CD8-positive, alpha-beta T cell (primary cell): ENCODE measurements at places on chromosomes 4 and X.

- no peak for DNase-seq
These were observed 56.8 kb downstream of the CXCL13 start for GRCh38 chr4:77662396-77662795.

GRCh38 chrX:110044346-110045249 lies 41.7 kb downstream of the TMEM164 start:
- DNase-seq = no peak

DNA sequence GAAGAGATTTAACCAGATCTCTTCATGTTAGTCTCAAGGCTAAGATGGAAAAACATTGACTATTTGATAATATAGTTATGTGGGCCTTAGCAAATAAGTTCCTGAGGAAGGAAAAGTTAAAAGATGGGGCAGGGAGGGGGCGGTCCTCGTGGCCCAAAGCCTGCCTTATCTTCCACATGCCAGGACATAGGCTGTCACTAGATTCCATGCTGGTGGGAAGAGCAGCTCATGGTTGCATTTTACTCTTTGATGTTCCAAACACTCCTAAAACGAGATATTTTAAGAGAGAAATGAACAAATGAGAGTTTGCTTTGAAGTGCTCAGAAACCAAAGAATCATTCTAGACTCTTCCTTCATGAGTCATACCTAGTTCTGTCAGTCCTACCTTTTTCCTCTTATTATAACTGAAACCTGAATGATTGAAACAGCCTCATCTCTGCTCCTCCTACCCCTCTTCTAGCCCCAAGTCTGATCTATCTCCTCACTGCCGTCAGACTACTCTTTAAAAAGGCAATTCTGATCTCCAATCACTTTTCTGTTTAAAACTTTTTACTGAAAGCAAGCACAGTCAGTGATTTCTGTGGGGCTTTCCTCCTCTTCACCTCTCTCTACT lies 25.1 kb downstream of the RAB9B start:
- DNase-seq = no peak

DNA sequence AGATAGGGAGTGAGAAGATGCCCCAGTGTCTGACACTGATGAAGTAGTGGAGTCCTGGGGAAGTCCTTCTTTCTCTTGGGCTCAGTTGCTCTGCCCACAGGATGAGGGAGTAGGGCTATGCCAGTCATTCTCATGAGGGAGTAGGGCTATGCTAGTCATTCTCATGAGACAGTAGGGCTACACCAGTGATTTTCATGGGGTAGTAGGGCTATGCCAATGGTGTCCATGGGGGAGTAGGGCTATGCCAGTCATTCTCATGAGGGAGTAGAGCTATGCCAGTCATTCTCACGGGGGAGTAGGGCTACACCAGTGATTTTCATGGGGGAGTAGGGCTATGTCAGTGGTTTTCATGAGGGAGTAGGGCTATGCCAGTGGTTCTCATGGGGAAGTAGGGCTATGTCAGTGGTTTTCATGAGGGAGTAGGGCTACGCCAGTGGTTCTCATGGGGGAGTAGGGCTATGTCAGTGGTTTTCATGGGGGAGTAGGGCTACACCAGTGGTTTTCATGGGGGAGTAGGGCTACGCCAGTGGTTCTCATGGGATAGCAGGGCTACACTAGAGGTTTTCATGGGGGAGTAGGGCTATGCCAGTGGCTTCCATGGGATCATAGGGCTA lies 43.3 kb upstream of the SOD3 start:
- DNase-seq = no peak

DNA sequence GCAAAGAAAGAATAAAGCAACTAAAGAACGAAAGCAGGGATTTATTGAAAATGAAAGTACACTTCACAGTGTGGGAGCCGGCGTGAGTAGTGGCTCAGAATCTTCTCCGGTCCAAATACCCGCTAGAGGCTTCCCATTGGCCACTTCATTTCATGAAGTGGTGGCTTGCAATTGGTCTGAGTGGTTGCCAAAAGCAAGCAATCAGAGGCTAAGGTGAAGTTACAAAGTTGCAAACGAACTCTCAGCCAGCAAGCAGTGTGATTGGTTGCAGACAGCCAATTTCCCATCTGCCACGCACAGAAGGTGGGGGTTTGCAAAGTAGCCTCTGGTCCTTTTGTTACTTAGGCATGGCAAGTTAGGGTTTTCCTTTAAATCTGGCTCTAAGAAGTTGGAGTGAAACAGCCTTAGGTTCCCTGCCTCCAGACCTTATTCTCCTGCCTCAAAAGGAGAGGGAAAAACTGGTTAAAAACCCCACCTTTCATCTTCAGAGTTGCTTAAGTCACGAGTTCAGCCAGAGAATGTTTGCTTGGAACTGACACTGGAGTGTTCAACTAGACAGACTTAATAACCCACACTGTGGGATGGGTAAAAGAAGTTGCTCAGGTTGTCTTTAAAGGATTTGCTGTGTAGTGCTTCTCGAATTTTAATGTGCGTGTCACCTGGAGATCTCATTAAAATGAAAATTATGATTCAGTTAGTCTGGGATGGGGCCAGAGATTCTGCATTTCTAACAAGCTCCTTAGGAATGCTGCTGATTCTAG lies 6.9 kb upstream of the CLOCK start:
- no peak for DNase-seq

GRCh38 chr4:27066591-27066990 lies 205.9 kb downstream of the STIM2 start:
- no peak for DNase-seq

- no peak for DNase-seq
These were observed 23.0 kb upstream of the CBR4 start for GRCh38 chr4:169032883-169033645.

DNA sequence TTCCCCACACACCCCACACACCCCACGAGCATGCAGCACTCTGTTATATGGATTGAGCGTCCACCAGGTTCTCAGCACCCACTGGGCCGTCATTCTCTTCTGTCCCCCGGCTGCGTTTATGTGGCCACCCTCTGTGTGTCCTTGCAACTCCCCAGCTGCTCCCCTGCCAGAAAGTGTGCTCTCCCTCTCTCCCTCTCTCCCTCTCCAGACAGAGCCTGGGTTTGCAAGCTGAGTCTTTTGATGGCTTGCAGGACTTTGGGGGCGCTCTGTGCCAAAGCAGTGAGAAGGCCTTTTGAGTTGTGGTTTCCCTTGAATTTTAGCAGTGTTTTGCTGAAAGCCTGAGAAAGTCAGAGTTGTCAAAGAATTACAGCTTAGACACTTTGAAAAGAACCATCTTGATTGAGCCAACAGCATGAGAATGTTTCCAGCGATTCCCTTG lies 173.5 kb downstream of the DCLK2 start:
- no peak for DNase-seq

- no peak for DNase-seq
These were observed 63.2 kb upstream of the SLC4A4 start for GRCh38 chr4:71275570-71275969.

DNA sequence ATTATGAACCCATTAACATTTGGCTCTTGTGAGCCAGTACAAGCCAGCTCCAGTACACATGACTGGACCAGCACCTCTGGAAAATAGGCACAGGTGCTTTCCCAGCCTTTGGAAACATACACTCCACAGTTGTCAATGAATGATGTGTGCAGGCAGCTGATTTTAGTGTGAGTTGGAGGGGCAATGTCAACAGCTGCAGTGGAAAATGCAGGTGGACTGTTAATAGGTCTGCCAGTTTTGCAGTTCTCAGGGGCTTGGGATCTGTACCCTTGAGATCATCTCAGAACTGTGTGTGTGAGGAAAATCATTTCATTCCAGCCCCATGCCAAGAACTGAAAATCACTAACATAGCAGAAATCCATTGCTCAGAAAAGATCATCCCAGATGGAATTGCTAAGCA lies 81.7 kb upstream of the CHRDL1 start:
- no peak for DNase-seq

GRCh38 chr4:90120037-90120436 lies 7.2 kb upstream of the CCSER1 start:
- no peak for DNase-seq

GRCh38 chrX:65127842-65128241 lies 151.6 kb upstream of the ZC4H2 start:
- DNase-seq = no peak

DNA sequence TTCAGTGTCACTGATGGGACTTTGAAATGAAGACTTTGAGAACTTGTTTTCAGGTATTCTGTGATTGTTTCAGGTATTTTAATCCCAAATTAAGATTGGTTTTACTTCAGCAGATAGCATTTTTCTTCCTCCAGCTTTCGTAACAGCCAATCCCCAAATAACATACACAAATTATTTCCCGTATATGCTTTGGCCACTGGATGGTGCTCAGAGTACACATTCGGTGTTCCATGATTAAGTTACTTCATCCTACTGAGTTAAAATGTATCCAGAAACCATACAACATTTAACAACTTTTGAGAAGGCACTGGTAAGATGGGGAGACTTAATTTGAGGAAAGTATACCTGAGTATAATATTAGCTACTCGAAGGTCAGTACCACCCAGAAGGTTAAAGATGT lies 233.4 kb upstream of the FAM47A start:
- no peak for DNase-seq

DNA sequence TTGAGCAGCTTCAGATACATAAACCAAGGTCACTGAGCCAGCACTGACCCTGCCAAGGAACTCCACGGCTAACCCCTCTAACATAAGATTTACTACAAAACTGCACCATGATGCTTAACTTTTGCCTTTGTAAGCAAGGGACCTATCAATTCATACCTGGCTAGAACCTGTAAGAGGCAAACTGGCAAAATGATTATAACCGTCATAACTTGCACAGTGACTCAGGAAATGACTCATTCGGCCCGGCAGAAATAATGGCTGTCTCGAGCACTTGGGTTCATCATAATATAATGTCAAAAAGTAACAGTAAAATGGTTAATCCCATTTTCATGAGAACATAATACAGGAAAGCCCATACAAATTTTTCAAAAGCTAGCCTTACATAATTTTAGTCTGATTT lies 17.2 kb downstream of the RASGEF1B start:
- peak; percentile 33 for DNase-seq

DNA sequence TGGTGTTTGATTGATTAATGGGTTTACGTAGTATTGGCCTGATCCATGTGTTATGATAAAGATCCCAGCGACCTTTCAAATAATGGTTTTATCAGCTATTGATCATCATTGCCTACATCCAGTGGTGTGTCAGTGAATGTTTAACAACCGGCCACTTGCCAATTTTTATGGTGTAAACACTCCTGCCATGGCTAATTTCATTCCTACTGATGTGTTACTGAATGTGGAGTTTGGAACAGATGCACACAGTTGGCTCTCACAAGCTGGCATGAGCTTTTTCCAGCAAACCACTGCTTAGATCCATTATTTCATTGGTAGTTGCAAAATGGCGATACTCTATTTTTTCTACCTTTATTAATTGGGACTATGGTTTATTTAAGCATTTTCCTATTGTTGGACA lies 139.9 kb downstream of the REPS2 start:
- no peak for DNase-seq

- DNase-seq = no peak
These were observed 147.7 kb downstream of the RASL11B start for GRCh38 chr4:53009824-53010223.

- no peak for DNase-seq
These were observed 48.9 kb upstream of the ZNF518B start for GRCh38 chr4:10506077-10506476.

GRCh38 chr4:178462710-178463109 lies 1020.5 kb upstream of the AGA start:
- DNase-seq = no peak

DNA sequence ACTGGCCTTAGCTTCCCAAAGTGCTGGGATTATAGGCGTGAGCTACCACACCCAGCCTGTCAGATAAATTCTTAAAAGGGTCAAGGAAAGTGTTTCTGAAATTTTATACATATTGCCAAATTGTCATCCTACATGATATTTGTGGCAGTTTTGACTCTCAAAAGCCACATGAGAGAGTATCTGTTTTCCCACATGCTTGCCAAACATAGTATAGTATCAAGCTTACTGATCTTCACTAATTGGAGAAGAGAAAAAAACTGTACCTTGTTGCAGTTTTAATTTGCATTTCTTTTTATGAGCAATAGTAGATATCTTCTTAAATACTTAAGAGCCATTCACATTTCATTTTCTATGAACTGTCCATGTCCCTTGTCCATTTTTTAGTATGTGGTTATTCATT lies 83.6 kb downstream of the TET2 start:
- DNase-seq = no peak

DNA sequence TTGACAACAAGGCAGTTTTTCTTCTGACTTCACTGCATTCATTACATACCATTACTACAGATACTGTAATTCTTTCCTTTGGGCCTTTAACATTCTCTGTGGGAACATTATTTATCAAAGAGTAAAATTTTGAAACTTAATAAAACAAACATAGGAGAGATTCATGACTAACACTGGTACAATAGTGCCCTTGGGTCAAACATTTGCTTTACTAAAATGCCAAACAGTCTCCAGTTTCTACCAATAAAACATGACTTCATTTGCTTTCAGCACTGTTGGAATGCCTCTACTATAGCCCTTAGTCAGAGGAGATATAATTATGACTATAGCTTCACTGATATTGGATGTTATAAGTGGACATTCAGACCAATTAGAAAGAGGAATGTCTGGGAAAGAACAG lies 481.5 kb downstream of the PACRGL start:
- no peak for DNase-seq

DNA sequence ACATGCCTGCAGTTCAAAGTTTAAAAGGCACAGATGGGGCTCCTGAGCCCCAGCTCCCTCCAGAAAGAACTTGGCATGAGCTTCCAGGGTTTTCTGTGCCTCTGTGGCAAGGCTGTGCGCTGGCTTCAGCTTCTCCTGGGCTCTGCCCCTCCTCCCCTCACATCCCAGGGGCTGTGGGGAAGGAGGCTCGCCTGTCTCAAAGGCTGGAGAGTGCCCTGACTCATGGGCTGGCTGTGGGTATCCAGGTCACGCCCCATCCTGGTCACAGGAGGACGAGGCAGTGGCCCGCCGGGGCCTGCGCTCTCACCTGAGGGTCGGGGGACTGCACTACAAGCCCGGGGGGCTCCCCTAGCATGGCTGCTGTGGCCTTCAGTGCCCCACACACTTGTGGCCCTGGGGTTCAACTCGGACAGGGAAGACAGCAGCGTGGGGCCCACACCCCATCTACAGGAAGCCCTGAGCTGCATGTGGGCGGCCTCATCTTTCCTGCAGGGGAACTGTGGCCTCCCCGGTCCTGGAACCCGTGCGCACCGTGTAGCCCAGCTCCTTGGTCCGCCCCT lies 17.9 kb downstream of the LRPAP1 start:
- no peak for DNase-seq

DNA sequence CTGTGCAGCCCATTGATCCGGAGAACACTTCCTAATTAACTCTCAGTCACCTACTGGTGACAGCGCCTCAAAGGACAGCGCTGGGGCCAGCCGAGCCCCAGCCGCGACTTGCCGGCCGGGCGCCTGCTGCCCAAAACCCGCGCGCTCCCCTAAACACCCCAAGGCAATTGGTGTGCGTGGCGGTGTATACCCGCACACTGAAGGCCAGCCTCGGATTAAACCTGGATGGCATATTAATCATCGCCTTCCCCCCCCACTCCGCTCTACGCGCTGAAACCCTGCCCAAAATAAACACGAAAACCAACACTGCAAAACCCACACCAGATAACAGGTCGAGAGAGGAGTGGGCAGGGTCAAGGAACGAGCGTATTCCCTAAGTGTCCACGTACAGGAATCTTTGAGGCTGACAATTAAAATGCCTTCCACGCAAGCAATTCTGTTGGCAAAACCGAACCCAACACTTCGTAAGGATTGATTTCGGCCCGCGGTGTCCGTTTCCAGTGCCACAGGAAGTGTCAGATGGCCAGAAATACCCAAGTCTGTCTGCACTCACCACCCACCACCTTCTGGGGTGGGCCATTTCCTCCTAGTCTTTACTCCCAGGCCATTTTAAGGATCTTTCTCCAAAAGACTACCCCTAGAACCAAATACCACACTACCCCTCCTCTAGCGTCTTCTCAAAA lies 2.7 kb downstream of the BCOR start:
- no peak for DNase-seq

- no peak for DNase-seq
These were observed 54.2 kb downstream of the ENOX2 start for GRCh38 chrX:130848763-130849162.
